HTR-8/SVneo (cell line): ENCODE measurements at places on chromosomes 7 and 10.

DNA sequence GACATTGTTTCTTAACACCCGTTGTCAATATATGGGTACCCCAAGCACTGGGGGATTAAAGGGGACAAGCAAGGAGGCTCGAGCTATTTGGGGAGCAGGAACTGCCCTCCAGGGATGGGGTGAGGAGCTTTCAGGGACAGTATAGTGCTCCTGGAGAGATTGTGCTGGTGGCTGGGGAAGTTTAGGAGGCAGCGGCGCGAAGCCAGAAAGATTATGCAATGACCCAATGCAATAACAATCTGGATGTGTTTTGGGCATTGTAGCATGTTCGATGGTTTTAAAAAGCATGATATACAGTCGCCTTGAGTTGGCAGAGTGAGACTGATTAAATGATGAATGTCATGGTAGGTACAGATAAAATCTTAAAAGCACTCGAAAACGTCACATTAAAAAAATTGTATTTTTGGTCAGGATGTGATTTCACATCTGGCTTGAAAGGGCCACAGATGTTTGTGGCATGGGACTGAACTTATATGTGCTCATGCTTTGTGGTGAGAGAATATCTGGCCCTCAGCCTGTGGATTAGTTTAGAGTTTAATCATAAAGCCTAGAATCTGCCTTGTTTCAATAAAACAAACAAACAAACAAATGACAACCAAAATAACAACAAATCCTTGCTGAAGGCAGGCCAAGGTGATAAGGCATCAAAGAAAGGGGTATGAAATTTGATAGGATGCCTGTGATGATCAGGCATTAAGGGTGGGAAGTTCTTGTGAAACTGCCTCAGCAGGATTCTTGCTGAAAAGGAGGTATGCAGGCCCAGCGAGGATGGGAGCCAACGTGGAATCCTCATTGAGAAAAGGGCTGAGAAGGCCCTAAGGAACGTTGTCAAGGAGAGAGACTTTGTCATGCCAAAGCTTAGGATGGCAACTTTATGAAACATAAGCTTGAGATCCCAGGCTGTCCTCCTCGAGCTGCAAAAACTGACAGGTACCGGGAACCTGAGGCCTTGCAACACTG is 417.1 kb upstream of the KLF6 start:
- no peak for DNase-seq

DNA sequence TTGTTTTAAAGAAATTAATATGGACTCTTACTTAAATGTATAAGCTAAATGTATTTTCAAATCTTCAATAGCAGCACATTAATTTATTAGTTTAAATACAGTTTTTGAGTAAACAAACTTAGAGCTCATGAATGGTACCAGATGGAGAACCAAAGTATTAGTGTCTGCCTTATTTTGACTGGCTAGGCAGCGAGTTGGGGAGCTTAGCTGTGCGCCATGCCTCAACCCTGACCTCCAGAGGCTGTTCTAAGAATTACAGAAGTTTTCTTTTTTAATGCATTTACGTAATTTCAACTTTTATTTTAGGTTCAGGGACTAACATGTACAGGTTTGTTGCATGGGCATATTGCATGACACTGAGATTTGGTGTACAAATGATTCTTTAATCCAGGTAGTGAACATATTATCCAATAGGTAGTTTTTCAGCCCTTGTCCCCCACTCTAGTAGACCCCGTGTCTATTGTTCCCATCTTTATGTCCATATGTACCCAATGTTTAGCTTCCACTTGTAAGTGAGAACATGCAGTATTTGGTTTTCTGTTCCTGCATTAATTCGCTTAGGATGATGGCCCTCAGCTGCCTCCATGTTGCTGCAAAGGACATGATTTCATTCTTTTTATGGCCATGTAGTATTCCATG is 166.8 kb downstream of the IQUB start:
- peak; percentile 6 for DNase-seq

- DNase-seq, result no peak
Measured at GRCh38 chr10:69391158-69391557, 25.6 kb downstream of the TACR2 start.

- DNase-seq, result no peak
Measured at GRCh38 chr7:124452186-124452585, 313.4 kb downstream of the GPR37 start.

DNA sequence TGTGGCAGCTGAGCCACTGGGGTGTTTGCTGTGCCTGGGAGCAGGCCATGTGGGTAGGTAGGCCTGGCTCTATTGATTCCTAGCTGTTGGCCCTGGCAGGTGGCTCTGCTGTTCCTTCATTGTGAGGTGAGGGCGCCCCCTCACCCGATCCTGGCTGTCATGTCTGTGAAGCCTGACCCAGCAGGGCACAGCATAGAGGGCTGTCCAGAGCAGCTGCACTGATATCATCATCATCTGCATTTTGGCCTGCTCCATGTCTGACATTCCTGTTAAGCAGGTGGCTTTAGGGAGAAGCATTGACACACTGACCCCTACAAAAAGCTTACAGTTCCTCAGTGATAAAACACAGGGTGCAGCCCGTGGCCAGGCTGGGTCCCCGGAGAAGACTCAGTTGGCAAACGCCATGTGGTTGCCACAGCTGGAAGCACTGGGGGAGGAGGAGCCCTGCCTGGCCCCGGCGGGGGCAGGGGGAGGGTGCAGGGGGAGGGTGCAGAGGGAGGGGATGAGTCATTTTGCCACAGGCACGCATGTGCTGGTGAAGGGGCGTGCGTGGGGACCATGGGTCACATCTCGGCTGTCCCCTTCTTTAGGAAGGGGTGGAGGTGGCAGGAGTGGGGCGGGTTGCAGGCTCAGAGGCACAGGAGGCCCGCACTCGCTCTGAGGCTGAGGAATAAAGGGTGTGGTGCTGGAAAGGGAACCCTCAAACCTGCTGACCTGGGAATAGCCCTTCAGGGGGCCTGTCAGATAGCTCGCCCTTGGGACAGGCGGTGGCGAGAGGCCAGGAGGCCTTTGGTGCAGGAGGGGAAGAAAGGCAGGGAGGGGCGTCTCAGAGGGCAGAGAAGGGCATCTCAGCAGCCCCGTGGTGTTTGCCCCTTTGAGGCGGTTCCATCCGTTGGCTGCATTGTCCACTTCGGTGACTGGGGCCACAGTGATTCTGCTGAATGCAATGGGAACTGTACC is 31.6 kb downstream of the IKZF1 start:
- no peak for DNase-seq
